H7 (cell line): ENCODE measurements at places on chromosomes 13 and 19. TPM values are rescaled to one million over a fixed set of nuclear protein-coding genes. Genes with fewer than 3 reads are reported as not detected.
A peak's percentile ranks its signal among the peaks of the same experiment; 100 is the strongest.

DNA sequence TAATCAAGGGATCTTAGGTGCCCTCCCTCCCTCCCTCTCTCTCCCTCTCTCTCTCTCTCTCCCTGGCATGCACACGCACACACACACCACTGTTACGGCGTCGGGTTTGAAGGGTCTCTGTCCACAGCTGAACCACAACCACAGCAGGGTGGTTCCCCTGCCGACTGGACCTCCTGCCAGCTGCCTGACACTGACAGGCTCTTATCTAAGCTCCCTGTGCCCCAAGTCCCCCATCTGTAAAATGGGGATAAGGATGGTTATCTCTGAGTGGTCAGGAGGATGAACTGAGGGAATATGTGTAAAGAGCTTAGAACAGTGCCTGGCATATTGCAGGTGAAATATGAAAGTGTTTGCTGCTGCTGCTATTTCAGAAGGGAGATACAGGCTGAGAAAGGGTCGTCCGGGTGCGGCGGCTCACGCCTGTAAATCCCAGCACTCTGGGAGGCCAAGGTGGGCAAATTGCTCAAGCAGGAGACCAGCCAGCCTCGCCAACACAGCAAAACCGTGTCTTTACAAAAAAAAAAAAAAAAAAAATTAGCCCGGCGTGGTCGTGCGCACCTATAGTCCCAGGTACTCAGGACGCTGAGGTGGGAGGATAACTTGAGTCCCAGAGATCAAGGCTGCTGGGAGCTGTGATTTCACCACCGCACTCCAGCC is 852 bp upstream of the SHISA7 start:
- no peak for DNase-seq

DNA sequence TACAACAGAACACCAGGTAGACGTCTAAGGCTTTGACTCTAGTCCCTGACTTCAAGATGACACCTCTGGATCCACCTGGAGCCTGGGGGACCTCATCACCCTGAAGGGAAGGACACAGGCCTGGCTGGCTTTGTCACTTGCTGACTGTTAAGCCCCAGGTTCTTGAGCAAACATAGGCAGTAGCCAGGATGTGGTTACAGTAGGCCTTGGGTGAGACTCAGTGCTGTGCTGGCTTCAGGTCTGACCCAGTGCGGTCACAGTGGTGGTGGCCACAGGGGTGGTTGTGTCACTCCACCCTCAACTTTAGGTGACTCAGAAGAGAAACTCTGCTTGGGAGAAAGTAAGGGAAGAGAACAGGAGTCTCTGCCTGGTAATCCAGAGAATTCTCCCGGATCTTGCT is 497.8 kb downstream of the UQCRFS1 start:
- no peak for DNase-seq

The PSG3 gene
- not detected in 2 replicates for total RNA-seq

The SLC17A7 gene
- total RNA-seq, result 0.14 and 0.26 TPM in 2 replicates

DNA sequence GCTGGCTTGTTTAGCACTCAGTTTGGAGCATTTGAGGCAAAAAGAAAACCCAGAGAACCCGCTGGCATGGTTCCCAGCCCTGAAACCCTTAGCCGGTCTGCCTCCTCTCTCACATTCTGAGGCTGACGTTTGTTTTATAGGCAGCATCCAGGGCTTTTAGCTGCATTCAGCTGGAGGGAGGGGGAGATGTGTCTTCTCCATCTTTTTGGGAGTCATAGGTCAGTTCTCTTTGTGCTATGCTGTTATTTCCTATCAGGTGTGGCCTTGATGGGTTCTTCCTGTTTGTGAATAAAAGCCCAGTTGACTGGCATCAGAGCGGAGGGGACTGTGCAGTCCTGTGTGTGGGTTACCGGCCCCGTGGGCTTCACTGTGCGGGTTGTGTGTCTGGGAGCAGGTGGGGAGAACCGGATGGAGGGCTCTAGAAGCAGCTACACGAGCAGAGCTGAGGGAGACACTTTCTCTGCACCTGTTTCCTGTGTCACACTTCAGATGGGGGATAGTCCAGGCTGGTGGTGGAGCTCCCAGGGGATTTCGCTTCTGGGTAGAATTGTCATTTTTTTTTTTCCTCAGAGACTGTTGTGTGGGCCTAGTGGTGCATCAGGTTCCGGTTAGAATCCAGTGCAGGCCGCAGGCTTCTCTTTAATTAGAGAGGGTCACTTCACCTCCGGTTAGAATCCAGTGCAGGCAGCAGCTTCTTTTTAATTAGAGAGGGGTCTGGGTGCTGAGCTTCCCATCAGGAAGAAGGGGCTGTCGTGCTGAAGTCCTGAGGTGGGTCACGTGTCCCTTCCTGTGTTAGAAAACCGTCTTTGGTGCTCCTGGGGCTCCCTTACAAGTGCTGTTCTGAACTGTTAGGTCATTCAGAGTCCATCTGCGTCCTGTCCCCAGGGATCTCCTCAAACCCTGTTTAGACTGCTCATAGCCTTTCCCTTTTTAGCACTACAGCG is 69.6 kb downstream of the ARHGEF7 start:
- DNase-seq, result no peak

The FOXA3 gene
- 13.4 and 15.1 TPM in 2 replicates for total RNA-seq

The STOML3 gene
- total RNA-seq, result not detected in 2 replicates

GRCh38 chr19:49677231-49677900 is at the start of gene PRMT1:
PRMT1 (plus strand) TSS chr19:49677271; CDS start chr19:49677281, 10 bp downstream.
- DNase-seq, result peak; percentile 90

The TEX101 gene
- not detected in 2 replicates for total RNA-seq
